ENCODE measurements at places on chromosomes 3 and 15. TPM values are rescaled to one million over a fixed set of nuclear protein-coding genes. Genes with fewer than 3 reads are reported as not detected.
A peak's percentile ranks its signal among the peaks of the same experiment; 100 is the strongest.

GRCh38 chr3:128266453-128266852 lies 113.2 kb downstream of the EEFSEC start:
- H3K27me3 ChIP-seq, result no peaks in the 10 kb centered on the region
- peak overlapping the region; percentile 91 for H3K27ac ChIP-seq
- no peak overlapping the region for H3K4me3 ChIP-seq
- DNase-seq, result no peak
- peaks cover 35% of the 10 kb centered on the region for H3K4me1 ChIP-seq

- H3K4me1 ChIP-seq, result peaks cover 15% of the 10 kb centered on the region
- no peak overlapping the region for H3K4me3 ChIP-seq
- no peaks in the 10 kb centered on the region for H3K27me3 ChIP-seq
- H3K36me3 ChIP-seq, result no peaks in the 10 kb centered on the region
Measured at GRCh38 chr3:111547631-111548030, 5.6 kb downstream of the CD96 start.

DNA sequence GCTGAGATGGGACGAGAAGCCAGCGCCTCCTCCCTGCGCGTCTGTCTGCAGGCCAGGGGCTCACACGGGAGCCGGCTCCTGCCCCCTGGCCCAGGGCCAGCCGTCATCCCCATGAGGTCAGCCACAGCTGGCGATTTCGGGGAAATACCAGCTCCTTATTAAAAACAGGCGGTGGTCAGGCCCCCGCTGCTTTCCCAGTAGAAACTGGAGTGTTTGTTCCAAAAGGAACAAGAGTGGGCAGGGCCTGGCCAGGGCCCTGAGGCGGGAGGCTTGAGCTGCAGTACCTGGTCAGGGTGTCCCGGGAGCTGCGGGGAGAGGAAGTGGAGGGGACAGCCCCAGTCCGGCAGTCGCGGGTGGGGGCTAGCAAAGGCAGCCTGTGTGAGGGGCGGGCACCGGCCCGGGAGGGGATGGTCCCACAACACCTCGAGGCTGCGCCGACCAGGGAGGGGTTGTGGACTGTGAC lies 17.8 kb downstream of the MYL3 start:
- no peak overlapping the region for H3K27ac ChIP-seq
- no peak for DNase-seq
- H3K4me3 ChIP-seq, result peak overlapping the region; percentile 59

GRCh38 chr15:85671156-85671555 lies 123.6 kb downstream of the KLHL25 start:
- 0 out of 2 replicates have a peak, but pooled peaks cover 10% of the 10 kb centered on the region for H3K36me3 ChIP-seq
- DNase-seq, result no peak
- no peak overlapping the region for H3K27ac ChIP-seq
- peaks cover 8% of the 10 kb centered on the region for H3K4me1 ChIP-seq
- no peak overlapping the region for H3K4me3 ChIP-seq

DNA sequence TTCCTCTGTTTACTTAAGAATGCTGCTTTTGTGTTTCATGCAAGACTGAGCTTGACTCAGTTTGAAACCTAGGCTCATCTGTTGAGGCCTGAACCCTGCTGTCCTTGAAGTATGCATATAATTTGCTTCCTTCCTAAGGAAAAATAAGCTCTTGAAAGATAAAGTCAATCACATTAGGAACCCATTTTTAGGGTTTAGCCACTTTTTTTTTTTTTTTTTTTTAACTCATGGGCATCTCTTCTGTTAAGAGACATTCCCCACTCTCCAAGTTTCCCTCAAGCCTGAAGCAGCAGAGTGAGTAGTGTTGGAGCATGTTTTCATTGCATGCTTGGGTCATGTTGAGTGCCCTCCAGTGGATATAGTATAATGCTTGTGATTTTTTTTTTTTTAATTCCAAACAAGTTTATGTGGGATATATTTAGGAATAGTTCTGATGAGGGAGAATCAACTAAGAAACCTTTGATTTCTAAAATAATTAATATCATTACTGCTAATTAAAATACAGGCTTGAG lies 3.6 kb downstream of the CTNNB1 start:
- H3K36me3 ChIP-seq, result peaks cover 12% of the 10 kb centered on the region
- no peaks in the 10 kb centered on the region for H3K27me3 ChIP-seq
- H3K4me3 ChIP-seq, result peak overlapping the region; percentile 95
- H3K4me1 ChIP-seq, result peaks cover 31% of the 10 kb centered on the region

GRCh38 chr15:42185801-42186200 lies 22.3 kb downstream of the VPS39 start:
- no peak overlapping the region for H3K4me3 ChIP-seq
- no peaks in the 10 kb centered on the region for H3K27me3 ChIP-seq
- no peaks in the 10 kb centered on the region for H3K4me1 ChIP-seq
- no peak for DNase-seq
- H3K36me3 ChIP-seq, result peaks cover 15% of the 10 kb centered on the region

DNA sequence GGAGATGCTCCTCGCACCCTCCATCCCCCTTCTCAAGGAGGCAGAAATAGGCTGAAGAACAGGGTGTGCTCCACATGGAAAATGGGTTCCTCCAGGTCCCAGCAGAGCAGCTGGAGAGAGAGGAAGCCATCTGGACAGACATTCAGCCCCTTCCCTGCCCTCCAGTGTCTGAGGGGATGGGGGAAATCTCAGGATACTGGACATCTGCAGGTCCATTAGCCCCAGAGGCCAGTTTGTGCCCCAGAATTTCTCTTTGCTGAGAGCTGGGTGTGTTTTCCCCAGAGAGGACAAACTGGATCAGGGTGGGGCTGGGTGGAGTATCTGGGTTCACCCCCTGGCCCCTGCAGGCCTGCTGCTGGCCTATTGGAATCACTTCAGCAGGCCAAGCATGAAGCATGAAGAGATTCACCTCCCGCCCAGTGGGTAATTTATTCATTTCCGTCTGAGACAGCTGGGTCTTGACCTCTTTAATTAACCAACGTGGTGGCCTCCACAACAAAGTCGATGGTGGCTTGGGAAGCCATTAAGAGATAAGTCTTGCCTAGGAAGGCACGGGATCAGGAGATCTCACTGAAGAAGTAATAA lies 4.6 kb downstream of the FAM3D start:
- H3K4me3 ChIP-seq, result no peak overlapping the region
- peaks cover 16% of the 10 kb centered on the region for H3K27me3 ChIP-seq
- DNase-seq, result no peak
- no peak overlapping the region for H3K27ac ChIP-seq
- H3K36me3 ChIP-seq, result no peaks in the 10 kb centered on the region
- H3K4me1 ChIP-seq, result no peaks in the 10 kb centered on the region

GRCh38 chr15:72237029-72237852 lies 6.3 kb upstream of the PKM start:
- H3K4me3 ChIP-seq, result peak overlapping the region; percentile 86
- H3K4me1 ChIP-seq, result peaks cover 61% of the 10 kb centered on the region
- no peaks in the 10 kb centered on the region for H3K27me3 ChIP-seq

GRCh38 chr3:108320746-108321350 lies 24.5 kb downstream of the HHLA2 start:
- no peak overlapping the region for H3K4me3 ChIP-seq
- H3K27ac ChIP-seq, result no peak overlapping the region
- peaks cover 11% of the 10 kb centered on the region for H3K4me1 ChIP-seq

DNA sequence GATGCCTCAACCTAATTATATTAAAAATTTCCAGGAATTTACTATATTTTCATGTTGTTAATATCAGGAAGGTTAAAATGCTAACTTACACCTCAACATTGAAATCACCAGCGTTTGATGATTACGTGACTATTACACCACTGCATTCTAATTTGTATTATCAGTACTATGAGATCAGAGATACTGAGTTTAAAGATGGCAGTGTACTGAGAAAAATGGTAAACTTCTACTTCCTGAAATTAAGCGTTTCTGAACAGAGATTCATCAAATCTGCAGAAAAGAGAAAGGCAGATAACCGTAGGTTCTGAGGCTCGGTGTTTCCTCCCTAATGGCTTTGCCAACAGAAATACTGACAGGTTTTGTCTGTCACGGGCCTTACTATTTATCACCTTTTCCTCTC lies 69.9 kb downstream of the CRTC3 start:
- H3K36me3 ChIP-seq, result no peaks in the 10 kb centered on the region
- H3K27me3 ChIP-seq, result no peaks in the 10 kb centered on the region
- H3K4me3 ChIP-seq, result no peak overlapping the region
- no peak for DNase-seq

DNA sequence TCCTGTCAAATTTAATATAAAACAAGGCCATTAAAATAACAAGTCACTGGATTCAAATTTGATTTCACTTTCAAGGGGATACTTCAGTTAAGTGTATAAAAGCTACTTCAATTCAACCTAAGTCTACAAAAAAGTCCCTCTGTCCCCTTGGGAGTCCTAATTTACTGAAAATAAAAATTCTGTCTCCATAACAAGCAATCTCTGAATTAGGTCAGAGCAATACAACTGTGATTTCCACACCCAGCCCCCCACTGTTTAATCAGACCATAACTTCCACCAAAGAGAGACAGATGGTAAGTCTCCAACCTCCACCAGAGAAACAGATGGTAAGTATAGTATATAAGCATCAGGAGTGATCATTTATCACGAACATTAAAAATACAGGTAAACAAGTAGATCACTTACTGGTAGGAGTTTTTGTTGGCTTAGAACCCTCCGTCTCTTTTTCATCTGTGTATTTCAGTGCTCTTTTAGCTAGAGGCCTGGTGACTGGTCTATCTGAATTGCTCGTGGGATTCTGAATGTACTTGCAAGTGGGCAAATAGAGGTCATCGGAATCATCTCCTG lies 12.1 kb downstream of the SGO1 start:
- H3K4me3 ChIP-seq, result no peak overlapping the region
- DNase-seq, result no peak
- no peak overlapping the region for H3K27ac ChIP-seq

DNA sequence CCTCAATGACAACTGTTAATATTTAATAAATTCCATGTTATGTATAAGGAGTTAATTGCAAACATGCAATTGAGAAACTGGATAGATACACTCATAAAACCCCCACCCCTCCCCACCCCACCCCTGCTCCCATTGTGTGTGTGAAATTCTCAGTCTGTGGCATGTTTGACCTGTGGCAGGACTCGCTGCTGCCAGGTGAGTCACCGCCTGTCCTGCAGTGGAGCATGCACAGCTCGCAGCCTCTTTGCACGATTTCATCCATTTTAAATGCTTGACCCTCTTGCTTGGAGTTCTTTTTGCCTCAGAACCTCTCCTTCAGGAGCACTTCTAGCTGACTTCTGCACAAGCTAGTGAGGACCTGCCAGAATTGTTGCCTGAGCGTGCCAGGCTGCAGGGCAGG lies 5.3 kb upstream of the APEH start:
- no peak overlapping the region for H3K27ac ChIP-seq
- no peak overlapping the region for H3K4me3 ChIP-seq

DNA sequence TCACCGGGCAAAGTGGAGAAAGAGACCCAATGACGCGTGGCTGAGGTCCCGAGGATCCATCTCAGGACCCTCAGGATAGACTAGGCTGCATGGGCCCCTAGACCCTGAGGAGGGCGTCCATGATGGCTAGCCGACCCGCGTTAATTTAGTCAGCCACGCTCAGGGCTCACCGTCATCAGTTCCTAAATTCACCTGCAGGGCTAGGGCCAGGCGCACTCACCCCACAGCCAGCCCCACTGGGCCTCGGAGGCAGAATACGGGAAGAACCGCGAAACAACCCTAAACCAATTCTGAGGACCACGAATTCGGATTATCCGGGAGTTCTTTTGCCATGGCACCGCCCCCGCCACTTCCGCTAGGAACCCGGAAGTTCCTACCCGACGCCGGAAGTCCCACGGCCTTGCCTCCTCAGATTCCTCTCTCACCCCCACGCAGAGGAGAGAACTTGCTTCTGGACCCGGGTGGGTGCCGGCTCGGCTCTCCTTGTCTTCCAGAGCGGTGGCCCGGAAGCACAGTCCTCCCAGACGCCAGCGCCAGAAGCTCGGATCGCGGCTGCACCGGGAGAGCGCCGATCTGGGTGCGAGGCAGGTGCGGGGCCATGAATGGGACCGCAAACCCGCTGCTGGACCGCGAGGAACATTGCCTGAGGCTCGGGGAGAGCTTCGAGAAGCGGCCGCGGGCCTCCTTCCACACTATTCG lies at the start of the genes EAF1 and METTL6:
Gene EAF1 (plus strand): TSS at position 417 of the 699 bp plus-strand sequence. CDS start 182 bp downstream, at position 599.
Gene METTL6 (minus strand): TSS at position 363 of the 699 bp plus-strand sequence. CDS start 1,033 bp downstream, outside the sequence.
- peak within 1 kb of the TSS; percentile 96 for H3K4me3 ChIP-seq
- peak within 1 kb of the TSS; percentile 52 for H3K27ac ChIP-seq
- H3K4me1 ChIP-seq, result peaks cover 20% of the 10 kb centered on the region
- H3K27me3 ChIP-seq, result no peaks in the 10 kb centered on the region

DNA sequence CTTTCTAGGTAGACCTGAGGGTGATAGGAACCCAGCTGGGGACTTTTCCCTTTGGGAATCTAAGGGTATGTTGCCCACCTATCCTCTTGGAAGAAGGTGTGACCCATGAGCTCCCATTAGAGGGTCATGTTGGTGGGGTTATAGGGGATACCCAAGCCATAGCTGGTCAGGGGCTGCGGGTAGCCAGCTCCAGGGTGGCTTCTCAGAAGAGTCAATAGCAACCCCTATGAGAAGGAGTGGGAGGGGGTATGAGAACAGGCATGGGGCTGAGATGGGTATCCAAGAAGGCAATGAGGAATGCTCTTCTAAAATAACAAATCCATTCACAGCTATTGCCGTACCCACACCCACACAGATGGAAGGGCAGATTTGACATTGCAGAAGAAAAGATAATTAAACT lies 217.8 kb downstream of the UACA start:
- no peaks in the 10 kb centered on the region for H3K36me3 ChIP-seq
- no peak for DNase-seq
- no peaks in the 10 kb centered on the region for H3K27me3 ChIP-seq
- H3K27ac ChIP-seq, result no peak overlapping the region
- H3K4me1 ChIP-seq, result no peaks in the 10 kb centered on the region
- no peak overlapping the region for H3K4me3 ChIP-seq

- peak; percentile 95 for DNase-seq
- peaks cover 60% of the 10 kb centered on the region for H3K4me1 ChIP-seq
- H3K4me3 ChIP-seq, result peak overlapping the region; percentile 37
- H3K27me3 ChIP-seq, result no peaks in the 10 kb centered on the region
- peak overlapping the region; percentile 97 for H3K27ac ChIP-seq
Measured at GRCh38 chr3:69178838-69179739, 56.7 kb upstream of the LMOD3 start.

DNA sequence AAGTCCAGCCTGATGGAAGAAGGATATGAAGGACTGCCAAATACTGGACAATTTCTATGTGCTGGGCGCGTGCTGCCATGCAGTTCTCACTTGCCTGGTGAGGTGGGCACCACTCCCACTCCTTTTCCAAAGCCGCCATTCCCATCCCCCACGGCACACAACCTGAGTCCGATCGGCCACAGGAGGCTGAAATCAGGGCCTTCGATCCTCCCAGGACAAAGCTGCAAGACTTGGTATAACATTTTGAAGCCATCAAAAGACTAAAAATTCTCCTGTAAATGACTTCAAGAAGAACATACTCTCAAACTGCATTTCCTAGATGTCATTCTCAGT lies 3.1 kb upstream of the MAP6D1 start:
- 0 out of 2 replicates have a peak, but pooled peaks cover 7% of the 10 kb centered on the region for H3K4me1 ChIP-seq
- 0 out of 2 replicates have a peak, but pooled peaks cover 7% of the 10 kb centered on the region for H3K36me3 ChIP-seq
- H3K27ac ChIP-seq, result no peak overlapping the region

Gene DZIP1L
- total RNA-seq, result 2.3 TPM

Gene PDE8A
- total RNA-seq, result 38.8 TPM

Gene ZCWPW2
- 0.80 TPM for total RNA-seq

Gene SAMMSON
- total RNA-seq, result not detected

Gene CD96
- total RNA-seq, result 0.20 TPM

Gene SHC4
- total RNA-seq, result 0.44 TPM

Gene CAMK2N2
- total RNA-seq, result 2.6 TPM

Gene SUCNR1
- not detected for total RNA-seq

Data from PC-9 (cell line).